Activated gamma-delta T cell treated with Interleukin-2 at 50 U/mL for 16 hours (primary cell): ENCODE measurements at places on chromosomes 1 and 21.

GRCh38 chr1:15962671-15963362 lies 13.1 kb downstream of the ZBTB17 start:
- no peak for DNase-seq

- no peak for DNase-seq
Observed at GRCh38 chr21:18350216-18350615, 53.4 kb downstream of the TMPRSS15 start.

DNA sequence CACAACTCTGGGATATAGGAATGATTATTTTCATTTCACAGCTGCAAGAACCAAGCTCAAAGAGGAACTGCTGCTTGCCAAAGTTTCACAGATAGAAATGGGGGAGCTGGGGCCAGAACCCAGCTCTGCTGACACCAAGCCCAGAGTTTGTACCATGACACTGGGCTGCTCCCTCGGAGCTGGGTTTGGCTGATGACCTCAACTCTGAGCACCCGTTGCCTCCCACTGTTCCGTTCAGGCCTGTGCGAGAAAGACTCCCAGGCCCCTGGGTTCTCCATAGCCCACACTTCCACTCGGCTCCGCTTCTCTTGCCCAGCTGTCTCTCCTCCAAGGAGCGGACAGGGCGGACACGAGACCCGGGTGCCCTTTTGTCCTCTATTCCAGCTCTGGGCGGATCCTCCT lies 55.2 kb downstream of the NGF start:
- DNase-seq: no peak

- DNase-seq: no peak
Observed at GRCh38 chr1:49323925-49324540, 547.3 kb upstream of the BEND5 start.

DNA sequence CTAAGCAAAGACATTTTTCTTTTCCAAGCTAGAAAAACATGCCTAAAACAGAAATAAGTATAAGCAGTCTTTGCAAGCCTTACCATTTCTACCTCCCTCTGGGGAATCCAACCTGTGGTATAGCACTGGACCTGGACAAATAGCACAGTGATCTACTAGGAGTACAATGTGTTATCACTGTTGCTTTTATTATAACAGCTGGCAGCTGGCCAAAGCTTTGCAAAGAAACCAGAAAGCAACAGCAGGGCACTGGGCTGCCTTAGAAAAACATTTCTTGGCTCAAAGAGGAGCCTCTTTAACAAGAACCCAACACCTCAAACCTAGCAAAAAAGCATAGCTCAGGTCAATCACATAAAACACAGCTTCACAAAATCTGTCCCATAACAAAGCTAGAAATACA lies 294.5 kb upstream of the GREM2 start:
- no peak for DNase-seq

- DNase-seq: no peak
Observed at GRCh38 chr21:44262338-44263056, 800 bp upstream of the DNMT3L start.
